Fibroblast of skin of left quadriceps (primary cell): ENCODE measurements at places on chromosomes 5 and 9.

DNA sequence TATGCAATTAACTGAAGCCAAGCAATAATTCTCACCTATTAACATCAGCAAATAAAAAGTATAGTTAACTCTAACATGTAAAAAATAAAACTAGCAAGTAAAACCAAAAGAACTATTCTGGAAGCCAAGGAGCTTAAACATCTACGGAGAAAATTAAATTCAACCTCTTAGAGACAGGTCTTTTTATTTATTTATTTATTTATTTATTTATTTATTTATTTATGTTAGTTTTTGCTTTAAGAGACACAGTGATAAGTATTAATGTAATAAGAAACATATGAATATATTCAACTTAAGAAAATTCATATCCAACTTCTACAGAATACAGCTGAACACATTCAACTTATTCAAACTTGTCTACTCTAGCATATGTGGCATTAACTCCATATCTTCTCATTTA lies 472.1 kb upstream of the IZUMO3 start:
- DNase-seq = no peak

DNA sequence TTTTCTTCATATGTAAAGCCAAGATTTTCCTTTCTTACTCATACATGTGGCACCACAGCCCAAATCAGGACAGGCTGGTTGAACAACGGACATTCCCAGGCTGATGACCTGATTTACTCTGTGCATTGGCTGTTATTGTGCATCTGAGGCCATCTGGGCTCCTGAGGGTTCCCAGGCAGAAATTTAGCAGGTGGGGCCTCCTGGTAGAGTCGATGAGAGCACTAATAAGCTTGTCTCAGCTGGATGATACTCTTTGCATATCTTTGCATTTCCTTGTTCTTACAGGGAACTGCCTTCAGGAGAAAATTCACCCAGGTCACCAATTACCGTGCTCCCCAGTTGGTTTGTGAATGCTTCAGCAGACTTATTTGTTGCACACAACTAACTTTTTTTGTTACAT lies 605.1 kb downstream of the ELAVL2 start:
- DNase-seq = no peak

- no peak for DNase-seq
Measured at GRCh38 chr5:132673939-132674630, at the start of gene IL4. IL4 (plus strand) TSS chr5:132673989; CDS start chr5:132674051, 62 bp downstream.

DNA sequence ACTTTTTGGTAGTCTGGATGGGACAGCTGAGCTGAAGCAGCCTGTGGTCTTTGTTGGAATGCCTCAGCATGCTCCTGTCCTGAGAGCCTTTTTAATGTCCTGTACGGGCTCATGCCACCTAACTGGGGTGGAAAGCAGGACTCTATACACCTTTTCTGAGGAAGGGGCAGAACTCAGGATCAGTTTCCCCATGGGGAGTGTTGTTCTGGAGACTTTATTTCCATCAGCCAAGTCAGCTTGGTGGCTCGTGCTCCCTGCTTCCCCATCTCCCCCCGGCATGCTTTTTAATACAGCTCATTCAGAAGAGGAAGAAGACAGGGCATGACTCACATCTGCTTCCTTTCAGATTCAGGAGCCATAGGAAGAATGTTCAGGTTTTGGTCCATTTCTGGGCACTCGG lies 5.1 kb upstream of the SEPTIN8 start:
- DNase-seq = no peak

GRCh38 chr5:99004960-99005359 lies 76.2 kb upstream of the CHD1 start:
- no peak for DNase-seq

DNA sequence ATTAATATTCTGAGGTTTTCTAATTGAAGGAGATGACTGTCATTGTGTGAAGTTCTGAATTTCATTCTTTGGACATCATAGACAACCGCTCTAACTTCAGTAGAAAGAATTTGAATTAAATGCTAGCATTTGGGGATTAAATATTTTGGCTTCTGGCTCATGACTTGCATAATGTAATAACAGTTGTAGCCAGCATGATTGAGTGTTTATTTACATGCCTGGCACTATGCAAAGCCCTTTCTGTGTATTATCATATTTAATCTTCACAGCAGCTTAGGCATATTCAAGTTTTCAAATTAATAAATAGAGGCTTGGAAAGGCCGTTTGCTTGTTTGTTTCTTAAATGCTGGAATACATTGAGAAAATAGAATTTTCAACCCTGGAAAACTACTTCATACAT lies 19.6 kb upstream of the HTR1A start:
- DNase-seq = no peak

GRCh38 chr9:128683340-128684064 lies 5.5 kb upstream of the SET start:
- DNase-seq = peak; percentile 21
